ENCODE measurements at places on chromosomes 12 and 14.

GRCh38 chr12:56338308-56339157 is at the start of gene IL23A:
Gene IL23A (plus strand): TSS chr12:56338884. CDS start chr12:56339045, 161 bp downstream.
- DNase-seq = no peak

GRCh38 chr12:12376646-12377448 is 20.0 kb downstream of the BORCS5 start:
- DNase-seq = no peak

DNA sequence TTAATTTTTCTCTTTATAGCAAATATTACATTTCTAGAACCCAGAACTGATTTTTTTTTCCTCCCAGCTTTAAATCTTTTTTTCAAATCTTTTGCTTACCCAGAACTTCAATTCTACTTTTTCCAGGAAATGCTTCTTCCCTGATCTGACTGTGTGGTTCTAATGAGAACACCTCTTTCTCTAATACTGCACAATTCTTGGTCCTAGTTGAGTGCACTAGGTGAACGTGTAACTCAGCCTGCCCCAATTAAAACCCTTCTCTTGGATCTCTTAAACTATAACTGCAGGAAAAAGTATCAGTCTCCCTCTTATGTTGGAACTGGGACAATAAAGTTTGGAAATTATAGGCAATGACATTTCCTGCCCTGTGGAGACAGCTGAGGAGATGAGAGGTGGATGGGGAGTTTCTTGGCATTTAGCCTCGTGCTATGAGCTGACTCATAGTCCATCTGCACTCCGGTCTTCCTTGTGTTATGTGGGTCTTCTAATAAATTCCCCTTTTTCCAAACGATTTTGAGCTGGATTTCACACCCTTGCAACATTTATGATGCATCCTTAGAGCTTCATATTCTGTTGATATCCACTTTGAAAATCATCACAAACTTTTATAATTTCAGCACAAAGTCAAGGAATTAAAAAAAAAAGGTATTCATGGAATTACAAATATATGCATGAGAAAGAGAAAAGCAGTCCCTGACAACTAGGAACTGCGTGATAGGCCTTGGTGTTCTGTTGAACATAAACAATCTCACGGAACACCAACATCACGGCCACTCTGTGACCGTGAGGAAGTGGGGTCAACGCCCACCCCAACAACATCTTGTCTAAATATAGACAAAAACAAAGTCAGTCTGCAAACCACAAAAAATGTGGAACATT is 52.4 kb downstream of the BRMS1L start:
- DNase-seq = no peak

- DNase-seq = no peak
Observed at GRCh38 chr12:96578526-96579125, 89.2 kb downstream of the CFAP54 start.

DNA sequence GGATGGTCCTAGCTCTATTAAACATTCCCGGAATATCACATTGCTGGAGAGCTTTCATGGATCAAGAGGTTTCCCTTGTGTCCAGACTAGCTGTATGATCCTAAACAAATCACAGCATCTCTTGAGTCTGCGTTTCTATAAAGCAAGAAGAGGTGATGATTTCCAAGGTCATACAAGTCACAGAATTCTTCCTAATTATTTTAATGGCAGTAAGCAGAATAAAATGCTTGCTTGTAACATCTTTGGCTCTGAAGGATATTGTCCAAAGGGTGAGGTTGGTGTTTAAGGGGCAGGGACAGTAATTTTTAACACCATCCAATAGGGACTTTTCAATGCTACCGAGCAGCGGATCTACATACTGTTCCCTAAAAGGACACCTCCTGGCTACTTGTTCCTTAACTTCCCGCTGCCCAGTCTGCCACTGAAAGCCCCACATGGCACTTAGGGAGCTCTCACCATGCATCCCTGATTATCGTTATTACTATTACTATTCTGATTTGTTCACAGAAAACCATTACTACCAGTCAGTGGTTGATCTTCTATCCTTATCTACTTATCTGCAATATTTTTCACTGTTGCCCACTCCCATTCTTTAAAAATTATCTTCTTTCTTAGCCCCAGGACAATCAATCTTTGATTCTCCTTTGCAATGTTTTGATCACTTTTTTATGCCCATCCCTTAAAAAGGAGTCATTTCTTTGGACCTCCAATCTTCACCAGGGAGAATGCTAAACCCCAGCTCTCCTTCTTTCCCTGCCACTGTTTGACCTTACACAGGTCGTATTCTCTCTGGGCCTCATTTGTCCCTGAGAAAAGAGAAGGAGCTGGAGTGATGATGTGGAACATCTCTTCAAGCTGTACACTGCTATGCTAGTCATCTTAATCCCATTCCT is 4.0 kb upstream of the PCED1B start:
- no peak for DNase-seq

GRCh38 chr14:77158175-77158881 is 16.7 kb upstream of the ZDHHC22 start:
- no peak for DNase-seq

- peak; percentile 35 for DNase-seq
Observed at GRCh38 chr12:130872179-130873096, 572 bp downstream of the RAN start.

DNA sequence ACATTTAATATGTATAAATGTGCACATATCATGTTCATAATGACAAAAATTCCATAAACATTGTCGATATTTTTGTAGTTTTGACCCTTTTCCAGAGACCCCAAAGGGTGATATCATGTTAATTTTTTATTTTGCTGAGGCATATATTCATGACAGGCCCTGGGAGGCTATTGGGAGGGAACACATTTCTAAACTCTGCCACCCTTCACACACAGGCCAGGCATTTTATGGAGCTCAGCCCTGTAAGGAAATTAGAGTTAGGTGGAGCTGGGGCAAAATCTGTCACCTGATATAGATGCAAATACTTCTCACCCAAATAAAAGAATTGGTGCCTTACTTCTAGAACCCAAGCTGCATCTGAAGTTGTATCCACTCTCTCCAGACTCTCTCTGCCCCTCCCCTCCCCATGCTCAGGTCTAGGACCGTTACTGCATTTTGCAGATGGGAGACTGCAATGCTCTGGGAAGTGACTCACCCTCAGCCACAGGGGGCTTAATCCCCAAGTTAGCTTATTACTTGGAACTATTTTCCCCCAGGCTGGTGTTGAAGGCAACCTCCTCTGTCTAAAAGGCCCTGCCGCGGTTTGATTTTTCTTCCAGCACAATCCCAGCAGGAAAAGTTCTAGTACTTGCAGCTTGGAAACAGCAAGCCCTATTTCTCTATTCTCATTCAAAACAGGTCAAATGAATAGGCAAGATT is 238.9 kb downstream of the EMP1 start:
- no peak for DNase-seq

DNA sequence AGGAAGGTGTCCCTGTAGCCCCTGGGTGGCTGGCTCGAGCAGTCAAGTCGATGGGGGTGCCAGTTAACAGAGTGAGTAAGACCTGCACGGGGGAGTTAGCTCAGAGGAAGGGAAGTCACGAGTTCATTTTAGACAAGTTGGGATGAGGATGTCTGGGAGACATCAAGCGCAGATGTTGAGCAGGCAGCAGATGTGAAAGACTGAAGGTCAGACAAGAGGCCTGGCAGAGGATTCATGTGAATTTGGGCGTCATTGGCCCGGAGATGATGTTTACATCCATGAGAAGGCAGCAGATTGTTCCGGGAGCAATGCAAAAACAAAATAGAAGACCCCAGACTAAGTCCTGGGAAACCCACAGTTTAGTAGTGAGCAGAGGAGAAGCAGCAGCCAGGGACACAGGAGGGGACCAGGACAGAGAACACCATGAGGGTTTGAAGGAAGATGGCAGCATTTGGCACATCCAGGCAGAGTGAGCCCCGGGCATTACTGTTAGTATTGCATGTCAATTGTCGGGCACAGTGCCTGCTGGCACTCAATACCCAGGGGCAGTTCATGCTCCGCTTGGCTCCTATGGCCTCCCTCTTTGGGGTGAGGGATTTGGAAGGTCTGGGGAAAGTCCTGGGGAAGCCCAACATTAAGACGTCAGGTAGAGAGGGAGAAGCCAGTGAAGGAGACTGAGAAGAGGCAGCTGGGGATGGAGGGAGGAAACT is 15.1 kb downstream of the LTBP2 start:
- no peak for DNase-seq

GRCh38 chr12:87336814-87337336 is 692.3 kb downstream of the C12orf50 start:
- DNase-seq = no peak

GRCh38 chr14:61489932-61490331 is 168.6 kb downstream of the PRKCH start:
- DNase-seq = no peak

DNA sequence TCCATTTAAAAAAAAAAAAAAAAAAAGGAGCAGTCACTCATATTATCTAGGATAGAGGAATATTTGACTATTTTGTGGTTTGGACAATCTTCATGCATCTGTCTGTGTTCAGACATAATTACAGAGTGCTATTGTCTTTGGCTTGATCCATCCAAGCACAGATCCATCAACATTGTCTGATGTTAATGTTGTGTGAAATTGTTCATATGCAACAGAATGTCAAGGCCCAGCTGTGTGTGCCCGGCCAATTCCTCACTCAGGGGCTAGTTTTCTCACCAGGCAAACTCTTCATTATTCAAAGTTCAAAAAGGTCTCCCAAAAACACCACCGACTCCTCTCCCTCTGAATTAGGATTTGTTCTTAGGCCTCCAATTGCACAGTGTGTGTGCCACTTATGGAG is 324.9 kb upstream of the TMTC1 start:
- no peak for DNase-seq

DNA sequence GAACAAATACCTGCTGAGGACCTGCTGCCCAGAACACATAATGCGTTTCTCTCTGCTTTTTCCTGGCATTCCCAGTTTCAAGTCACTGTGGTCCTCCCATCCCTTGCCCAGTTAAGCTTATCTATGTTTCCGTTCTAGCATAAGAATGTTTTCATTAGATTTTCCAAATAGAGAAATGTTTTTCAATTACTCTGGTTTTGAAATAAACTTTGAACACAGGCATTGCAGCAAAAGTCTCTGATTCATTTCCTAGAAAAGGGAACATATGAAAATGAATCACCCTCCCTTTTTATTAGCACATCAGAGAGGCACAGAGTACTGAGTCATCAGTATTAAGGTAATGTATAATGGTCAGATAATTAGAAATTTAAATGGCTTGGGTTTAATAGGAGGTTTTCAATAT is 201.1 kb upstream of the TMEM260 start:
- DNase-seq = no peak

DNA sequence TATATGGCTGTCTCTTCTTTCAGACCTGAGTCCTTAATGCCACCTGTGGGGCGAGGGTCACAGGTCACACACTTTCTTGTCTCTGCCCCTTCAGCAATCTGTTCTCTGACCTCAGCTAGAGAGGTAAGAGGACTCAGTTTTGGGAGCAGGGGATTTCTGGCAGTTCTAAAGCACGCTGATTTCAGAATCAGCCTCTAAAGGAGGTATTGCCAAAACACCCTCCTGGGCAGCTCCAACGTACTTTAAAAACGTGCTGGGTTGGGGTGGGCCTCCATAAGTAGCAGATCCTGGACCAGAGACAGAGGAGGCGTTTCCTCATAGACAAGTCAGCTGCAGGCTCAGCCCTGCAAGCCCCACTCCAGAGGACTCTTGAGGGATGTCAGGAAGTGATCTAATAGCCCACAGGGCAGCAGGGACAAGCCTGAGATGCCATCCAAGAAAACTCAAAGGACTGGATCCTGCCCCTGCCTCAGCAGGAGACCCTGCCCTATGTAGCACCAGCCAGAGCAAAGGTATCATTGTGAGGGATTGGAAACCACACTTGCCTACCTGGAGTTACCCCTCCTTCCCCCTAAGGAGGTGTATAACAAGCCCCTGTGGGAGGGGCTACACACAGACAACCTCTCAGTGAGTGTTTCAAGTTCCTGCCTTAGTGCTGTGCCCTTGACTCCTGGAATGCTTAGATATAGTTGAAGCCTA is 8.5 kb downstream of the CTDSP2 start:
- DNase-seq = no peak

DNA sequence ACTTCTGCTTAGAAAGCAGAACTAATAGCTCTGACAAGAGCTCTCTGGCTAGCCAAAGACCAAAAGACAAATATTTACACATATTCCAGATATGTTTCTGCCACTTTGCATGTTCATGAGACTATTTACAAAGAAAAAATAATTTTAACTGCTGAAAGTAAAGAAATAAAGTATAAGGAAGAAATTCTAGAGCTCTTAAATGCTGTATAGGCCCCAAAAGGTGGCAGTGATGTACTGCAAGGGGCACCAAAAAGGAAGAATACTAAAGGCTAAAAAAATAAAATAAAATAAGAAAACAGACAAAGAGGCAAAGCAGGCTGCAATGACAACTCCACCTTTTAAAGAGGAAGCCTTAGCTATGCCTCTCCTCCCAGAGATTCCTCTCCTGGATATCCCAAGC is 23.0 kb downstream of the KLRK1 start:
- DNase-seq = no peak

DNA sequence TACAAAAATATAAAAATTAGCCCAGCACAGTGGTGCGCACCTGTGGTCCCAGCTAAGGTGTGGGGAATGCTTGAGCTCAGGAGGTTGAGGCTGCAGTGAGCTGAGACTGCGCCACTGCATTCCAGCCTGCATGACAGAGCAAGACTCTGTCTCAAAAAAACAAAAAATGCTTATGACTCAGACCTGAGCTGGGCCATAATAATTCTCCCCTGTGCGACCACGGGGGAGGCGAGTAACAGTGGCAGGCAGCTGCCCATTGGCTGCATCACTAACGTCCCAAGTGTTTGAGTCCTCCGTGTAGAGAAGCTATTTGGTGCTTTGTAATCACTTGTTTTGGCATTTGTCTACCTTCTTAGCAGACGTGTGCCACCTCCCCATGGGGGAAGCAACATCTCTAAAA is 24.9 kb downstream of the PSMC1 start:
- DNase-seq = no peak

- no peak for DNase-seq
Observed at GRCh38 chr12:96402061-96402460, 1.8 kb upstream of the CDK17 start.

- DNase-seq = no peak
Observed at GRCh38 chr12:131355361-131356245, 355.3 kb upstream of the SFSWAP start.

DNA sequence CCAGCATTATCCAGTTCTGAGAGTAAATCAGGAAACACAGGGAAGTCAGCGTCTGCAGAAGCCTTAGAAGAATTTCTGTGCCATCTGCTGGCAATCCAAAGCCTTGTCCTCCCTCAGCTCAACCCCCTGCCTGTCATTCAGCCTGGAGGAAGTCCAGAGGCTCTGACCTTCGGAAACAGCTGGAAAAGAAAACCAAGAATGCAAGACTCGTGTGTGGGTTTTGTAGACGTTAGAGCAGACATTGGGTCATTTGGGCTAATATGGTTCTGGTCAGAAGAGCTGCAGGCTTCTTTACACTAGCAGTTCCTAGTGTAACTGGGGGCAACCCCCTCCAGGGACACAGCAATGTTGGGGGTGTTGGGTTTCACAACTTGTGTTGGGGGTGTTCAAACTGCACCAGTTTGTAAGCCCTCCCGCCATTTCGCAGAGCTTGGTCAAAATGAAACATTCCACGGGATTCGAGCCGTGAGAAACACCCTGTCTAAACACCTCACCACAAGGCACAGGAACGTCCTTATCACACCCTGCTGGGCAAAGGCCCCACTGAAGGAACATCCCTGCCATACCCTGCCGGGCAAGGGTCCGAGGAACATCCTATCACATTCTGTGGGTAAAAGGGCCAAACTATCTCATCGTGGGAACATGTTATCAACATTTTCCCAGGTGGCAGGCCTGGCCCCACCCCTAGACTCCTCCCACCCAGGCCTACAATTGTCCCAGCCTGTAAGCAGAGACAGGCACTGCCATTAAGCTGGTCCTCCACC is 21.0 kb upstream of the SERPINA4 start:
- peak; percentile 22 for DNase-seq
